ENCODE measurements at places on chromosomes 12 and 14. TPM values are rescaled to one million over a fixed set of nuclear protein-coding genes. Genes with fewer than 3 reads are reported as not detected.

DNA sequence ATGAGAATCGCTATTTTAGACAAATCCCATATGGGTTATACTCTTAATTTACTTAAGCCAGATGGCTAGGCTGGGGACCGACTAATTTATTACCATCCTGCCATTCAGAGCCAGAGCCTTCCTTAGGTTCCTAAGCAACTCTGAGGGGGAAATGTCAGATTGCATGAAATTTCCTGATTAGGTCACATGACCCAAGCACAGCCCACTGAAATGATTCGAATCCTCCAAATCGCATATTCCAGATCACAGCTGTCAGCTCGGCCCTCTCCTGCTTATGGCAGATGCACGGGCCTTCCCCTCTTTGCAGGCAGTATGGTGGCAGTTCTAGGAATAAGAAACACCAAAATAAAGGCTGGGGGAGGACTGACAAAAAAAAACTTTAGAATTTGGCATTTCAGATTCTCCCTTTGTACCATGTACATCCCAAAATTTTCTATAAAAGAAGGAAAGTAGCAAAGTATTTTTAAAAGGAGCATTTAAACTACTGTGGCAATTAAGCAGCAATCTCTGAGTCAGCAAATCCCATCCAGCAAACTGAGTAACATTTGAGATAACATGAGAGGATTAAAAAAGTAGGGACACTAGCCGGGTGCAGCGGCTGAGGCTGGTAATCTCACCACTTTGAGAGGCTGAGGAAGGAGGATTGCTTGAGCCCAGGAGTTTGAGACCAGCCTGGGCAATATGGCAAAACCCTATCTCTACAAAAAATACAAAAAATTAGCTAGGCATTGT lies 30.5 kb upstream of the NUDT4 start:
- H3K27me3 ChIP-seq: no peaks in the 10 kb centered on the region
- DNase-seq: no peak
- H3K4me3 ChIP-seq: no peak overlapping the region
- H3K27ac ChIP-seq: no peak overlapping the region

GRCh38 chr12:106136263-106136662 lies 2.5 kb downstream of the NUAK1 start:
- H3K36me3 ChIP-seq: no peaks in the 10 kb centered on the region
- peaks cover 17% of the 10 kb centered on the region for H3K4me1 ChIP-seq

- H3K4me3 ChIP-seq: no peak overlapping the region
- peaks cover 45% of the 10 kb centered on the region for H3K4me1 ChIP-seq
- DNase-seq: no peak
- no peaks in the 10 kb centered on the region for H3K36me3 ChIP-seq
- no peaks in the 10 kb centered on the region for H3K27me3 ChIP-seq
These were observed 29.3 kb downstream of the PRKCH start for GRCh38 chr14:61350427-61351270.

DNA sequence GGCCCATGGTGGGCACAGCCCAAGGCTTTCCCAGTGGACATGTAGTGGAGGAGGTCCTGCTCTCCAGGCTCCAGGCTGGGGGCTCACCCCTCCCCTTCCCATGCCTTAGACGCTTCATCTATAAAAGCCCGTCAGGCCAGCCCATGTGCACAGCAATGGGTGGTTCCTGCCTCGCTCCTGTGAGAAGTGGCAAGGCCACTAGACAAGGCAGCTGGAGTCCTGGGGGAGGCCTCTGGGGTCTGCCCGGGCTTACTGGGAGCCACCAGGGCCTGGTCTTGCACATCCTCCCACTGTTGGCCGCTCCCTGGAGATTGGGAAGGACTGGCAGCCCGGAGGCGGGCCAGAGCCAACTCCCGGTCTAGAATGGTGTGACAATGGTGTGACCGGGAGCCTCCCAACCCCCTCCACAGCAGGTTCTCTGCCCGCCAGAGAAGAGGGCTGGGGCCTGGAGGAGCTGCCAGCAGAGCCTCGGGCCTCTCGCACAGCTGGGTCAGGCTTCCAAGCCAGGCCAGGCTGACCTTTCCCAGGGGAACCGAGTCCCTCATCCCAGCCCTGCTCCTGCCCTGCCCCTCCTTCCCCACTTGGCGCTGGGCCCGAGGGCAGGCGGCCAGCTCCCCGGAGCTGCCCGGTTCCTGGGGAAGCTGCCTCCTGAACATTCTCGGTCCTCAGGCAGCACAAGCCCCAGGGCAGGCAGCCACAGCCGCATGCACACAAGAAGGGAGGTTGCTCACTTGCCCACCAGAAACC lies 97.9 kb downstream of the RFLNA start:
- peaks cover 11% of the 10 kb centered on the region for H3K4me1 ChIP-seq
- H3K4me3 ChIP-seq: no peak overlapping the region

GRCh38 chr12:24574538-24574937 lies 374.4 kb downstream of the BCAT1 start:
- no peaks in the 10 kb centered on the region for H3K36me3 ChIP-seq
- H3K4me1 ChIP-seq: no peaks in the 10 kb centered on the region
- no peaks in the 10 kb centered on the region for H3K27me3 ChIP-seq
- no peak overlapping the region for H3K27ac ChIP-seq
- DNase-seq: no peak

GRCh38 chr14:23240661-23241060 lies 2.9 kb downstream of the RNF212B start:
- H3K4me1 ChIP-seq: no peaks in the 10 kb centered on the region
- H3K36me3 ChIP-seq: no peaks in the 10 kb centered on the region
- DNase-seq: no peak
- H3K27me3 ChIP-seq: no peaks in the 10 kb centered on the region

DNA sequence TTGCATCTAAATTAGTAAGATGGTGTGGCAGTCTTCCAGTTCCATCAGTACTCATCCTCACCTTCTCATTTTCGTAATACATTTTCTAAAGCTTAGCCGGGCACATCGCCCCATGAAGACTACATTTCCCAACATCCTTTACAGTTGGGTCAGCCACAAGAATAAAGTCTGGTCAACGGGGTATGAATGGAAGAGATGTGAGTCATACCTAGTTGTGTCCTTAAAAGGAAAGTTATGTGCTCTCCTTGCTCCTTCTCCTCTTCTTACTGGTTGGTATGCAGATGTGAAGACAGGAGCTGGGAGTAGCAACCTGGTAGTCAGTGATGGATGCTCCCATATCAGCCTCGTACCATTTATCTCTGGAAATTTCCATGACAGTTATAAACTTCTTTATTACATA lies 35.9 kb upstream of the EGLN3 start:
- no peaks in the 10 kb centered on the region for H3K4me1 ChIP-seq
- H3K4me3 ChIP-seq: no peak overlapping the region

DNA sequence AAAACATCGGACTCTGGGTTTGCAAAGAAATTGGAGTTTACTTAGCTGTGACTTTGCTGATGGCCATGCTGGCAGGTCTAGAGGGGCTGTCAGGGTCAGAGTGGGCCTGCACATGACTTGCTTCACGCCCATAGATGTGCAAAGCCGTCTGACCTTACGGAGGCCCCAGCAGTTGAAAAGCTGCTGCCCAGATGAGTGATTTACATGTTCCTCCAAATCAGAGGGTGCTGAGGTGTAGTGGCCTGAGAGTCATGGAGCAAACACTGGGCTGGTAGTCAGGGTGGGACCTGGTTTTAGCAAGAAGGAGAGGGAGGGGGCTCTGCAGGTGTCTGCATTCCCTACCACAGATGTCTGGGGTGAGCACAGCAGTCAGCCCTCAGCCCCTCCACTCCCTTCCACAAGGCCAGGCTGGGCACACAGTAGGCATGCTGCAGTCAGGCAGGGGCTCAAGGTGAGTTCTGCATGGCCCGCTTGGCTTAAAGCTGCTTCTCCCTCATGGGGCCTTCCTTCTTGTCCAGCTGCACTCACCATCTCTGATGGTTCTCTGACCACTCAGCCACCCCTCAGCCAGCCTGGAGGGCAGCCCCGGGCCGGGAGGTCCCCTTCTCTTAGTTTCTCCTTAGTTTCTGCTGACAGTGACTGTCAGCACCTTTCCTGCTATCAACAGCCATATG lies 34.2 kb upstream of the EML1 start:
- H3K4me3 ChIP-seq: no peak overlapping the region
- H3K27me3 ChIP-seq: peaks cover 82% of the 10 kb centered on the region
- H3K36me3 ChIP-seq: no peaks in the 10 kb centered on the region

The VWF gene
- total RNA-seq: 0.03 TPM

The SLC22A17 gene
- 66.6 TPM for total RNA-seq

The BEGAIN gene
- total RNA-seq: not detected

The SERPINA12 gene
- total RNA-seq: not detected

The PPP1R3E gene
- 16.9 TPM for total RNA-seq

The ZC3H14 gene
- 87.4 TPM for total RNA-seq

Data from cardiac muscle cell (in vitro differentiated cells and primary cell).